NCI-H2029 treated with DMSO at 0.1 percent for 48 hours (cell line): ENCODE measurements at places on chromosomes 5 and 9.
A peak's percentile ranks its signal among the peaks of the same experiment; 100 is the strongest.

DNA sequence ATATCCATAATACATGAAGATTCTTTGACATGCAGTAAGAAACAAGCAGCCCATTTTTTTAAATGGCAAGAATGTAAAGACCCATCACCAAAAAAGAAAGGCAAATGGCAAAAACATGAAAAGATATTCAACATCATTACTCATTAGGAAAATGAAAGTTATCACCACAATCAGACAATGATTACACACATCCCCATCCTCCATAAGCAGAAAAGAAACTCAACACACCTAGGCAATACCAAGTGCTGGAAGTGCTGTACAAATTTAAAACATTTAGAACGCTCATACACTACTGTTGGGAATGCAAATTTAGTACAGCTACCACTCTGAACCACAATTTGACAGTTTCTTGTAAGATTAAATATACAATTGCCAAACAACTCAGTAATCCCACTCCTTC lies 466.7 kb downstream of the ACTL7B start:
- DNase-seq = no peak

DNA sequence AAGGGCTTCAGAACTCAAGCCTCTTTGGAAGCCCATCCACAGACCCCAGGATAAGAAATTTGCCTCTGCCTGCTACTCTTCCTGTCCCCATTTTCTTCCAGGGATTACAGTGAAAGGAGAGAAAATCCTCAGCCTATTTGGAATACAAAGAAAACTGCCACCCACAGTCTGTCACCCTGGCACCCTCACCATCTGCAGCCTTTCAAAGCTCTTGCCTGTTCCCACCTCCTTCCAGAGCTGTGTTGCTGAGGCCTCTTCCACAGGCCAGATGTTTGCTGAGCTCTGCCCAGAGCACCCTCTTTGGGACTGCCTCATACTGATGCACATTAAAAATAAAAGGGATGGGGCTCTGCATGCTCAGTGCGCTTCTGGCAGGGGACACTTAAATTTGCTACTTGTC lies 35.9 kb upstream of the TAF1L start:
- DNase-seq = no peak

DNA sequence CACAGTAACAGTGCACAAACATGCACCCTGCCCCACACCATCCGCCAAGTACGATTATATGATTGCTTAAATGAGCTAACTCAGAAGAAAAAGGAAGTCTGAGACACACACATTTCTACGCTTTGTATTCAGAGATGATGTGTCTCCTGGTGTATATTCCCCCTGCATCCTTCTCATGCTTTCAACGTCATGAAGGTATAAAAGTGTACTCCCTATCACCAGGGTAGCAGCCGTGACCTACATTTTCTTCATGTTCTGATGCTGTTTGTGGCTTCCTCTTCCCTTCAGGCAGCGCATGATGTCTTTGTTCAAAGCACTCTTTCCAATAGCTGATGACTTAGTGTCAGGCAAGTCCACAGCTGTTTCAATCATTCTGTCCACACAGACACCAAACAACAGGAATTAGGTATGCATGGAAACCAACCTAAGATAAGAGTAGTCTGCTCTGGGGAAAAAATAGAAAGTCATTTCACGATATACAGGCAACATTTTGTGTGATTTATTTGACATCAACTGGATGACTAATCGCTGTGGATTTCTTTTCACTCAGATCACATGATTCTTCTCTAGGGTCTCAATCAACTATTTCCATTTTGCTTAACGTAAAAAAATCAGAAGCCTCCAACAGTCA lies 269.4 kb upstream of the PTGER4 start:
- DNase-seq = no peak

DNA sequence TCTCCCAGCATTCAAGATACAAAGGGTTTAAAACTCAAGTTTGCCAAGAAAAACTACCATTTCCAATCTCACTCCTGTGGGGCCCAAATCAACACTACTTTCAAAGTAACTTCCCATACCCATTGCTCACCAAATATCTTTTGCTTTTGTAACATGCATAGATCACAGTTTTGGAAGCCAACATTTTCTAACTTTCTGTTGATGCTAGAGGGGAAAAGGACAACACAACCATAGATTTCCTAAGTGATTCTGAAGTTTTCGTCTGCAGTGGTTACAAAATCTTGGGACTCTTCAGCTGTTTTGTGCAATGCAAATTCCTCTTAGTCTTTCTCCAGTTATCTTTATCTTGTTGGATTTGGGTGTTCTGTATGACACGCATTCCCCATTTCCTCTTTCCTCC lies 94.1 kb upstream of the PAPPA start:
- DNase-seq = no peak

GRCh38 chr5:68304421-68305052 lies 89.0 kb downstream of the PIK3R1 start:
- DNase-seq = no peak

DNA sequence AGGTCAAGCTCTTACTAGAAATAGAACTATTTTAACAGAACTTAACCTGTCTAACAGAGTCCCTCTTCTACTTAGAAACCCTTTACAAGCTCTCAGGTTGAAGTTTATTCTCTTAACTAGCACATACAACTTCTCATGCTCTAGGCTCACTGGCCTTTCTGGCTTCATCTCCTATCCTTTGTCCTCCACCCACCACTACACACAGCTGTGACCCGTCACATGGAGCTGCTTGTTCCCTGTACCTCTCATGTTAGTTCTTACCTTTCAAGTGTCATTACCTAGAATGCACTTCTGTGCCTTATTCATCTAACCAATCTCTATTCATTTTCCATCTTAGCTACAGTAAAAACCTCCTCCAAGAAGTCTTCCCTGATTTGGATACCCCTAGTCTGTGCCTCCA lies 89.4 kb upstream of the APC start:
- no peak for DNase-seq

DNA sequence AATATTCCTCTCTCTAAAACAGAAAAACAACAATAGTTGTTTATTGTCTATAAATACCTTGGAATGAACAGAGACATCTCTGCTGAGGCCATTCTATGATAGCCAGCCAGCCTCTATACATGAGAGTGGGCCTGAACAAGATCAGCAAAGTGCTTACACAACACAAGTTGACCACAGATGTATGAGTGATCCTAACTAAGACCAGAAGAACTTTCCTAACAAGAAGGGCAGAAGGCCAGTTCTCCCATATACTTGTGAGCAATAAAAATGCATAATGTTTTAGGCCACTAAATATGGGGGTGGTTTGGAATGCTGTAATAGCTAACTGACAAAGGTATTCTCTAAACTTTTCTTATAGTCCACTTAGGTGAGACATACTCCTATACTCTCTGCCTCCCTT lies 345.7 kb downstream of the SPATA31D1 start:
- no peak for DNase-seq

DNA sequence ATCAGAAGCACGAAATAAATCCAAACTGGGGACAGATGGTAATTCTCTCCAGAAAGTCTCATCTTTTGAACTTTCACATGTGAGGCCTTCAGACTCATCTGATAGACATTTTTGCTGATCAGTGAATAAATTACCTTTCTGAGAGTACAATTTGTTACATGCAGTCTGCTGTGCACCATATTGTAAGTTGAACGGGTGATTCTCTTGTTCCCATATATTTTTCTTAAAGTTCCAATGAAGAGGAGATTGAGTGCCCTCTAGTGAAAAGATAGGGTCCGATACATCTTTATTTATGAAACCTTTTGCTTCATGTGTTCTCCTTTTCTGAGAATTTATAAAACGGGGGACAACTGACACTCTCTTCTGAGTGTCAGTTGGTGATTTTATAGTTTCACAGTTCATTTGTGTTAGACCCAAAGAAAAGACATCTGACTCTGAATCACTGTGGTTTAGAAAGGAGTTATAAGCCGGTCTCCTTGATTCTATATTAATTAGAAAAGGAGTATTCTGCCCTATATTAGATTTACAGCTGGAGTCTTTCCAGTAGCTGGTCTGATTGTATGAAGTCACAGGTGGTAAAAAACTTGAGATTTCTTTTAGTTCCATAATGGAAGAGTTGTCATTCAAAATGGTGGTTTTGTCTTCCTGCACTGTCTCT lies 30.4 kb downstream of the GNG10 start:
- peak; percentile 1 for DNase-seq

DNA sequence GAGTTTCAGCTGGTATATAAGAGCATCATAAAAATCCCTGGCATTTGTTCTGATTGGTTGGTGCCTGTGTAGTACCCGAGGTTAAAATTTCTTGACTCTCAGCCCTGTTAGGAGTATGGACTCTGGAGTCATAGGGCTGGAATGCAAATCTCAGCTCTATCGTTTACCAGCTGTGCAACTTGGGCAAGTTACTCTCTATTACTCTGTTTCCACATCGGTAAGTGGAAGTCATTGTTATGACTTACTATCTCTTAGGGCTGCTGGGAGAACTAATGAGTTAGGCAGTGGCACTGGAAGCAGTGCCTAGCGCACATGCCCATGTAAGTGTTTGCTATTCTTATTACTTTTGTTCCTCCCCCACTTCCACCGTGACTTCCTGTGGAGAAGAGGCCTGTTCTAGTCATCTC lies 141.6 kb downstream of the BOD1 start:
- DNase-seq = no peak

- no peak for DNase-seq
These were observed 388.0 kb upstream of the IRX2 start for GRCh38 chr5:3139499-3139931.

GRCh38 chr9:113506090-113506589 lies 42.6 kb downstream of the RGS3 start:
- no peak for DNase-seq

DNA sequence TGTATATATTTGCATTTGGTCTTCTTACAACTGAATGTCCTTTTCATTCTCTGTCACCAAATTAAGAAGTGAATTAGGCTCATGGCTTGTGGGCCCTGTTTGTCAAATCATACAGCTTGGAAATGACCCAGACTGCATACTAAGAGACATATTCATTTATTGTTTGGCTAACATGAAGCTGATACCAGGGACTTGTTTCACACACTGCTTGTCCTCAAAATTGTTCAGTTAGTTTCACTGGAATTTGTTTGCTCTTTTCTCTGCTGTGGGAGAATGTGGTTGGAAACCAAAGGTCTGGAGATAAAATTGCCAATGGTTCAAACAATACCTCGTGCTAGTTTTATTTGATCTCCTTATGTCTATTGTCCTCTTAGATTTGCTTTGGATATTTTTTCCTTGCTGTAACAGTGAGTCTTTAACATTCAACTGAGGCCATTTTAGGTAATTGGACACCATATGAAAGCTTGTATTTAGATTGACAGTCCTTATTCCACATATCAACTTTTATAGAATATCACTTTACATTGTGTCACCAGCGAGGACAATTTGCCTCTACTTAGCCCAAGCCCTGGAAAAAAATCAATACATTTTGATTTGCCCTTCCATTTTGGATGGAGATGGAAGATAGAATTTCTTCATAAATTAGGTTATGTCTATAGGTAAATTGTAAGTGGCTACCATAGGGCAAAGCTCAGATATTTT lies 144.3 kb upstream of the MTAP start:
- no peak for DNase-seq

- DNase-seq = no peak
These were observed 32.1 kb downstream of the LCP2 start for GRCh38 chr5:170265522-170265921.

- DNase-seq = no peak
These were observed 519.3 kb upstream of the PTGER4 start for GRCh38 chr5:40160435-40160834.

DNA sequence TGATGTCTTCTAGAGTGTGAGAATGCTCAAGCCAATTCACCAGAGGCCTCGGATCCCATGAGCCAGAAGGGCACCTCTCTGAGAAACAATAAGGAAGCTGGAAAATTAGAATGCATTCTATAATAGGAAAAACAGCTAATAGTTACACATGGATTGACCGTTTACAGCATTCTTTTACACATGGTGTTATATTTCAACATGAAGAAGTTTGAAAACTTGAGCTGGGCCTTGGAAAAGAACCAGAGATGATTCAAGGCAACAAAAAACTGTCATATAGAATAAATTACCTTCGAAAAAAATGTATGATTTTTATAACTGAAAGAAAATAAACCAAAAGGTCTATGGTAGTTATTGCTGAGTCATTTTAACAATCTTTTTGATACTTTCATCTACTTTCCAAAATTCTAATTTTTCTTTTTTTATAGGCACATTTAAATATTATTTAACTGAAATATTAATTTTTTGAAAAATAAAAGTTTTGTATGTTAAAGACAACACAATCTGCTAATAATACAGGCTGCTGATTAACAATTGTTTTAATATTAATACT lies 6.2 kb downstream of the SH3TC2 start:
- no peak for DNase-seq

DNA sequence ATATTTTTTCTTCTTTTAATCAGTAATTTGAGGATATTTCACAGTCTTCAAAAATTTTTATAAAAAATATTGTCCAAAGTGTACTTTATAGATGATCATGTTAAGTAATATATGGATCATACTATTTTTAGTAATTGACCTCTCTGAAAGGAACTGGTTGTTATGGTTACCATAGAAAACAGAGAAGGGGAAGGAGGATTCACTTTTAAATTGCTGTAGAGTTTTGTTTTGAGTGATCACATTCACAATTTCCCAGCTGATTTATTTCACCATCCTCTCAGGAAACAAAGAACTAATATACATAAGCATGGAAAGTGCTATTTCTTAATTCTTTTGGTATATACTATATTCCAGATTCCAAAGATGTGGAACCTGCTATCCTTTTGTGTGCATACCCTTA lies 56.5 kb upstream of the NREP start:
- DNase-seq = no peak

DNA sequence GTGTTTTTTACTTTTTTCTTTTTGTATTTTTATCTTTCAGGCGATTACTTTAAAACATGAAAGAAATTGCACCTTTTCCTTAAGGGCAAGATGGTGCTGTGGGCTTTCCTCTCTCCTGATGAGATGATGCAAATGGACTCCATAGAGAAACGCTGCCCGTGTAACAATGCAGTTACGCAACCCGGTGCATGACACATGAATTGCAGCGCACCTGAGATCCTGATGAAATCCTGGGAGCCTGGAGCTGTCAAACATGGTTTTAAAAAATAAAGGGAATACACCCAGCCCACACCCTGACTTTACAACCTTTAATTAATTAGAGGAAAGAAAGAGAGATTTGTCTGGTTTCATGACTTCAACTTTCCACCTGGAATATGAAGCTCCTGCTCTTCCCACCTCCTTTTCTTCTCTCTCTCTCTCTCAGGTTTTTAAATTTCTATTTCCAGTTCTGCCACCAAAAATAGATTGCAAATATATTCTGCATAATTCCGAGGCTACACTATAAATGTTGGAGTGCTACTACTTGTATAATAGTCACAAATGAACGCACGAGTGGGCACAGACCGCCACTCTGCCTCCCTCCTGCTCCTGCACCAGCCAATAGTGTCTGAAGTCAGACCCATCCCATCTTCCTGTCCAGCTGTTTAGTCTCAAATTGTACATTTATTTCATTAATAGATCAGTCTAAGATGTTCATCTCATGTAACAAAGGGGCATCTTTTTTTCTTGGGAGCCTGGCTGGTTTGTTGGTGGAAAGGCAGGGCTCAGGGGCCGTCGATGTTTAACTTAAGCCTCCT lies 179.1 kb downstream of the AUH start:
- no peak for DNase-seq
